ENCODE measurements at places on chromosomes 11 and 22.
A peak's percentile ranks its signal among the peaks of the same experiment; 100 is the strongest.

GRCh38 chr22:30806391-30806861 is 111.8 kb downstream of the OSBP2 start:
- no peak for DNase-seq

DNA sequence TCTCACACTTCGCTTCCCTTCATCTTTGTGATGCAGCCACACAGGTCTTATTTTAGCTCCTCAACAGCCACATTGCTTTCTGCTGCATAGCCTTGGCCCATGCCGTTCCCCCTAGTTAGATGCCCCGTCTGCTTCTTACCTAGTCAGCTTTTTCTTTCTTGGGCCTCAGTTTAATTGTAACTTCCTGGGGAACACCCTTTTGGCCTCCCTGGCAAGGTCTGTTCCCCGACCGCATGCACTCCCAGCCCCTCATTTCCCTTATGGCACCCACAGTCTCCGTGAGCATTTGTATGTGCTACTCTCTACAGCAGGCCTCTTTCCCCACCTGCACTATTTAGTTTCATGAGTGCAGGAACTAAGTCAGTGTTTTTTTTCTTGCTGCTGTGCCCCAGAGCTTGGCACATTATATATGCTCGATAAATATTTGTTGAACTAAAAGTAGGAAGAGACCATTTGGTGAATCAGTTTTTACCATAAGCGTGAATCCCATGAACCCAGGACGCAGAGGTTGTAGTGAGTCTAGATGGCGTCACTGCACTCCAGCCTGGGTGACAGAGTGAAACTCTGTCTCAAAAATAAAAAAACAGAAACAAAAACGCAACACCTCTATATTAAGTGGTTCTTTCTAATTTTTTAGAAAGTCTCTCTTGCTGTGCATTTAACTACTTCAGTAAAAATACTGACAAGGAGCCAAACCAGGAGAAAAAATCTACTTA is 38.5 kb downstream of the TNRC6B start:
- DNase-seq, result no peak

GRCh38 chr22:39136317-39136716 is 16.2 kb downstream of the CBX7 start:
- DNase-seq, result no peak

GRCh38 chr11:69135420-69136363 is 20.0 kb upstream of the SMIM38 start:
- no peak for DNase-seq

GRCh38 chr11:122663764-122664163 is 8.2 kb downstream of the UBASH3B start:
- no peak for DNase-seq

- peak; percentile 30 for DNase-seq
Observed at GRCh38 chr11:34783816-34784317, 132.3 kb downstream of the APIP start.

DNA sequence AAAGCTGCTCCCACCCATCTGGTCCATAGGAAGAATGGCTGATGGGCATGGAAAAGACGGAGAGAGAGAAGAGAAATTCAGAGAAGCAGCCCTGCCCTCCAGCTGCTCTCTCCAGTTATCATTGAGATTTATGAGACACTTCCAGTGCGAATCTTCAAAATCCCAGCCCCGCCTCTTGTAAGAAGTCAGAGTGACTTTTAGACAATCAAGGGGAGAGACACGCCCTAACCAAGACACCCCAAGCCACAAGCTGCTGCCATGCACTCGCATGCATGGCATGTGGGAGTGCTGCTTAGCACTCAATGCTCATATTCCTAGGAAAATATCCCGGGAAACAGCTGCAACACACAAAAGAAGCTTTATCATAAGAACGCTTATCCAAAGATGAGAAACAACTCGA is 110.6 kb upstream of the BID start:
- no peak for DNase-seq

DNA sequence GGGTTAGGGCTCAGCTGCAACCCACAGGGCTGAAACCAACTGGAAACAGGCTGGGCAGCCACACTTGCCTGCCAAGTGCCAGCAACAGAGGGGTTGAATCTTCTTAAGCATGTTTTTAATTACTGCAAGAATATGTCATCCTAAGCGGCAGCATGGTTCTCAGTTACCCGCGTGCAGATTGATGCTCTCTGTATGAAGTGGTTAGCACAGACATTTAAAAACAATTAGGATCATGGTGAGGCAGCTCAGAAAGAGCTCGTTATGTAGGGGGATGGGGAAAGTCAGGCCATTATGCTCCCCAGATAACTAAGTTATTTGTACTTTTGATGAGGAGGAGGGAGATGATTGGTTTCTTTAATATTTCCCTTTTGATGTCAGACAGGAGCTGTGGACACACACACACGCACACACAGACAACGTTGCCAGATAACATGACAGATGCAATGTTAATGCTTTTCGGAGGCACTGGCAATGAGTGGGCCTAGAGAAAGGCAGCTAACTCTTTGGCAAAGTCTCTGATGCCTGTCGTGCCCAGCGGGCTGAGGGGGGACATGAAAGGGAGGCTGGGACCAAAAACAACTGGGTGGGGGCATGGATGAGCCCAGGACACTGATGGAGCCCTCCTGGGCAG is 389.7 kb downstream of the NXPE2 start:
- no peak for DNase-seq

- DNase-seq, result no peak
Observed at GRCh38 chr22:49149721-49150608, 677.7 kb downstream of the BRD1 start.

GRCh38 chr11:27716835-27717234 is 16.6 kb upstream of the BDNF start:
- DNase-seq, result no peak

DNA sequence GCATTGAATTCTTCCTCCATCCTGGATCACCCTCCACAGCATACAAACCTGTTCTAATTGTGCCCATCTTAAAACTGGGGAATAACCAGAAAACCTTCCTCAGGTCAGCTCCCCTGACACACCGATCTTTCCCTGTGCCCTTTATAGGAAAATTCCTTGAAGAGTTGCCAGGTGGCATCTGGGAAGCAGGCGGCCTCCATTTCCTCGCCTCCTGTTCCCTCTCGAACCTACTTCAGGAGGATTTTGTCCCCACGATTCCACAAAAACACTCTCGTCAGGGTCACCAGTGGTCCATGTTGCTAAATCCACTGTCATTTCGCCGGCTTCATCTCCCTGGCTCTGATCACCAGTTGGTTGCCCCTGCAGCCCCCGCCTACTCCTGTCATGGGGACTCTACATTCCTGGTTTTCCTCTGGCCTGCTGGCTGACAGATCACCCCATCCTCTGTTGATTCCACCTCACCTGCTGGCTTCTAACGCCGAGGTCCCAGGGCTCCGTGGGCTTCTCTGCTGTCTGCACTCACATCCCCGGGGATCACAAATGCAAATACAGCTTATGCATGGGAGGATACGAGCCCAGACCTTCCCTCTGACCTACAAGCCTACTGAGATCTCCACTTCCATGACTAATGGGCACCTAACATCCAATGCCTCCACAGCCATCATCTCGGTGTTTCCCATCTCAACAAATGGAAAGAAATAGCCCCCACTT is 92.5 kb upstream of the PRDM11 start:
- DNase-seq, result no peak

GRCh38 chr11:130310622-130311021 is 4.1 kb downstream of the ZBTB44 start:
- no peak for DNase-seq

- no peak for DNase-seq
Observed at GRCh38 chr11:126405906-126406305, 50.4 kb downstream of the ST3GAL4 start.

- no peak for DNase-seq
Observed at GRCh38 chr11:122242731-122243130, 126.7 kb upstream of the BLID start.

DNA sequence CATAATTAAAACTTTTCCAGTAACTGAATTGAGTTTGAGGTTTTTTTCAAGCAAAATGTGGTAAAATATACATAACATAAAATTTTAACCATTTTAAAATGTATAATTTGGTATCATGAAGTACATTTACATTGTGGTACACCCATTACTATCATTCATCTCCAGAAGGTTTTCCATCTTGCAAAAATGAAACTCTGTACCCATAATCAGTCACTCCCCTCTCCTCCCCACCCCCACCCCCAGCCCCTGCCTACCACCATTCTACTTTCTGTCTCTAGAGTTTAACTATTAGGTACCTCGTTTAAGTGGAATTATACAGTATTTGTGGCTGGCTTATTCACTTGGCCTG is 63.7 kb downstream of the MICAL2 start:
- no peak for DNase-seq

GRCh38 chr11:105004021-105004420 is 18.9 kb downstream of the CASP5 start:
- no peak for DNase-seq

DNA sequence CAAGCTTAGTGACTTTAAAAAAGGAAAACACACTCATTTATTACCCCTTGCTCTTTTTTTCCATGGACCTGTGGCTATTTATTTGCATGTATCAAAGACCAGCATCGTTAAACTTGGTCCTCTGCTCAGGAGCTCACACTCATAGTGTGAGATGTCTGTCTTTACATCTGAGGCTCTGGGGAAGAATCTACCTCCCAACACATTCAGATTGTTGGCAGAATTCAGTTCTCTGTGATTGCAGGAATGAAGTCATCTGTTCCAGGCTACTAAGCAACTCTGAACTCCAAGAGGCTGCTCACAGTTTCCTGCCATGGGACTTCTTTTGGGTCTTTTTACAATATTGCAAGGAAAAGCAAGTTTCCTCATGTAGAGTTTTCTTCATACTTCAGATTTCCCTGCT is 138.8 kb downstream of the LRRC4C start:
- DNase-seq, result no peak

DNA sequence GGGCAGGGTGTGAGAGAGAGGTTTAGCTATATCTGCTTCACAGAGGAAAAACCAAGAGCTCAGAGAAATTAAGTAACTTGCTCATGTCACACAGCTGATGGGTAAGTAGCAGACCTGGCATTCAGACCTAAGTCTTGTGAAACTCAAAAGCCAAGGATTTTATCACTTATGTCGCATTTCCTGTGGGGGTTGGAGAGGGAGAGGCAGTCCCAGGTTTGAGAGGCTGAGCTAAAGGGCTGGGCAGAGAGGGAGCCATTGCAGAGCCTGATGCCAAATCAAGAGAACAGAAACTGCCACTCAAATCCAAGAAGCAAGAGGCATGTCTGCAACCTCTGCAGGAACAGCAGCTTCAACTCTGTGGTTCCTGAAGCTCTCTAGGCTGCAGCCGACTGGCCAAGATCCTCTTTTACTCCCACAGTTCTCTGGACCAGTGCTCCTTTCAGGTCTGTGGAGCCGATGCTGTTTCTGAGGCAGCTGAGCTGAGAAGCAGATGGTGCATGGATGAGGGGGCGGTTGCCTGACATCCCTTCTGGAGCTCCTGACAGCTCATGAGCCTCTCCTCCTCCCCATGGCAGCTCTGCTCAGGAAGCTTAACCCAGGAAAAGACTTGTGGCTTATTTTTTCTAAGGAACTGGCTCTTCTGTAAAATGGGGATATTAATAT is 47.6 kb upstream of the NAV2 start:
- no peak for DNase-seq

All from HuH-7 (cell line).